ENCODE measurements at places on chromosomes 3 and 15.

DNA sequence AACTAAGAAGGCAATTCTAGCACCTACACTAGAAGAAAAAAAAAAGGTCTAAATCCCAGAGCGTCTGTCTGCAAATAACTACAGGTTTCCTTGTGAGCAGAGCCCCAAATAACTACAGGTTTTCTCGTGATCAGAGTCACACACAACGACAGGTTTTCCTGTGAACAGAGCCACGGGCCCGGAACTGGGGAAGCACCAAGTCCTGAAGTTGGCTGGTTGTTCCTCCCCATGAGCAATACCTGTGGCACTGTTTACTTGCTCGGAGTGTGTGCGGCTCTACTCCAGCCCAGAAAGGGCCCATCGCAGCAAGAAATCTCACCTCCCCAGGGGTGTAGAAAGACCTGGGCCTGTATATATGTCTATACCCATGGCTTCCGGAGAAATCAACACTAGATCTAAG, 644 bp upstream of the MASP1 start:
- no peak for DNase-seq

DNA sequence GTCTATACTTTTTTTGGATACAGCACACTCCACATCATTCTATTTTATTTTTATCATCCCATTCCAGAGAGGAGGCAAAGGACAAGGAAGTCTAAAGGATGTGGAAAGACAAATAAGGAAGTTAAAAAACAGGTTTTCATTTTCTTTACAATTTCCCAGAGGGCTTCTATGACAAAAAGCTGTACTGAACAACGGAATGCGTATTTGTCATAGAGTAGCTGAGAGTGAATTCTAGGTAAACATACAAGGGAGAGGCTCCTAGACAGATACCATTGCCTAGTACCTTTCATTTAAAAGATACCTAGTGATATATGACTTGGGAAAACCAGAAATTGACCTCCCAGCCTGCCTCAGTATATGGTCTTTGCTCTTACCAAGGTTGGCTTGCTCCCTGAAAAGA, 341.7 kb downstream of the FHIT start:
- DNase-seq = no peak

DNA sequence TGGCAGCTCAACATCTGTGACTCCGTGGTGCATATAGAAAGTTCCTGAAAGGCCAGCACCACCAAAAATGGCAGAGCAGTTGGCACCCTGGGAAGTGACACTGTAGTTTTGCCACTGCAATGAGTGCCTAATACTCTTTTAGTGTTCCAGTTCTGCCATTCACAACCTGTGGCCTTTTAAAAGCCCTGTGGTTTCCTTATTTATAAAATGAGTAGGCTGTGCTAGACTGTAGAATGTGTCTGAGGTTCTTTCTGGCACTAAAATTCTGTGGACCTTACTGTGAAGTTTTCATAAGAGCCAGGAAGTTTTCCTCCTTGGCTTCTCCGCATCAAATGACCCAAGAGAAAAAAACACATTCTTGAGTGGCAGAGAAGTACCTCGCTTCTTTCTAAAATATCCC, 74.1 kb downstream of the MME start:
- DNase-seq = no peak

- no peak for DNase-seq
Observed at GRCh38 chr3:70833239-70833960, 521.0 kb upstream of the MDFIC2 start.

- DNase-seq = no peak
Observed at GRCh38 chr3:37526511-37526910, 335.2 kb upstream of the CTDSPL start.

GRCh38 chr15:57862761-57863160, 156.2 kb downstream of the POLR2M start:
- no peak for DNase-seq
